Left renal cortex interstitium (tissue), 4 donors: ENCODE measurements at places on chromosomes 6 and 20. TPM values are rescaled to one million over a fixed set of nuclear protein-coding genes. Genes with fewer than 3 reads are reported as not detected.

The C20orf141 gene
- polyA plus RNA-seq = not detected

The TMEM244 gene
- not detected for polyA plus RNA-seq

The PACSIN1 gene
- 1.0 TPM for polyA plus RNA-seq

The MYMX gene
- polyA plus RNA-seq = 0.60 TPM

The ESR1 gene
- 0.46 TPM for polyA plus RNA-seq

The PTCRA gene
- 0.46 TPM for polyA plus RNA-seq

The PLN gene
- 6.4 TPM for polyA plus RNA-seq

The HBS1L gene
- 73.5 TPM for polyA plus RNA-seq

The RSPO3 gene
- polyA plus RNA-seq = 15.6 TPM

The RIPPLY2 gene
- polyA plus RNA-seq = not detected

The NR2E1 gene
- not detected for polyA plus RNA-seq

The TNFRSF21 gene
- 30.4 TPM for polyA plus RNA-seq

The DSP gene
- 84.1 TPM for polyA plus RNA-seq

The ASCC3 gene
- 24.5 TPM for polyA plus RNA-seq

The PM20D2 gene
- polyA plus RNA-seq = 29.1 TPM
